ENCODE measurements at places on chromosomes 1 and 21.

- no peak for DNase-seq
Measured at GRCh38 chr21:27269644-27270043, 302.8 kb upstream of the ADAMTS5 start.

DNA sequence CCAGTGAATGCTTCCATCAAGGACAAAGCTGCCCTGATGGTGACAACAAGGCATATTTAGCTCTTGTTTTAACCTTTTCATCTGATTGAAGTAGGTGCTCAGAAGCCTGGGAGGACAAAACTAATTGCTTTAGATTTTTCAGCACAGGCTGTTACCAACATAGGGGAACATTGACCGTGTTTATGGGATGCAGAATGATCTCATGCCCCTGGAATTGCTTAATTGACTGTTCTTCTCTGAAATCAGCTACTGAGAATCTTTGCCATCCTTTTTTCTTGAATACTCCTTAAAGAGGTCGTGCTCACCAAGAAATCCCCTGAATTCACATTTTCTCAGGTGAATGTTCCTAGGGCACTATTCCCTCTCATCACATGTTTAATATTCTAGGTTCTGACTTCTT is 95.9 kb upstream of the CCDC190 start:
- no peak for DNase-seq

DNA sequence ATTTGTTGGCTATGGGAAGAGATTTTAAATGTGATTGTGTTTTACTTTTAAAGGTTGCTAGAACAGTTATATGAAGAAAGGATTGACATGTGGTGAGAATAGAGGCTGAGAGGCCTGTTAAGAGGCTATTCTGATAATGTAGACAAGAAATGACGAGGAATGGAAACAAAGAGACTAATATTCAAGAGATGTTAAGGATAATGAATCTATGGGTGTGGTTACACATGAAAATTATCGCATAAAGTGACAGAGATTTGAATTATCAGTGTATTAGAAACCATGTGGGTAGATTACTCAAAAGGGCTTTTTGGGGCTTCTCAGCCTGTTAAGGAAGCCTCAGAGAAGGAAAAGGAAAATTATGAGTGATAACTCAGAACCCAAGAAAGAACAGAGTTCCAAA is 120.4 kb downstream of the MACF1 start:
- DNase-seq, result no peak

DNA sequence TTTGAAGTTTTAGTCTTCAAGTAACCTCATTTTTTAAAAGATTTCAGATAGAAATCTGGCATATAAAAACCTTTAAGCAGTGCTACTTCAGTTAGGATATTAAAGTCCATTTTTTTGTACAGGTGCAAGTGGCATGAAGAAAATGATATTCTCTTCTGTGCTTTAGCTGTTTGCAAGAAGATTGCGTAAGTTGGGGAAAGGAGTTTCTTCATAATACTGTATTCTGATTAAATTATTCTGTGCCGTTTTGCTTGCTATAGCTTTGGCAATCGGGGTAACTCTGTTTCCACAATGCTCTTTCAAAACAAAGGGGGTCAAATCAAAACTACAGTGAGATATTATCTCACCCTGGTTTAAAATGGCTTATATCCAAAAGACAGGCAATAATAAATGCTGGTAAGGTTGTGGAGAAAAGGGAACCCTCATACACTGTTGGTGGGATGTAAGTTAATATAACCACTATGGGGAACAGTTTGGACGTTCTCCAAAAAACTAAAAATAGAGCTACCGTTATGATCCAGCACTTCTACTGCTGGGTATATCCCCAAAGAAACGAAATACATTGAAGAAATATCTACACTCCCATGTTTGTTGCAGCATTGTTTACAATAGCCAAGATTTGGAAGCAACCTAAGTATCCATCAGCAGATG is 27.1 kb downstream of the MAEL start:
- peak; percentile 49 for DNase-seq

DNA sequence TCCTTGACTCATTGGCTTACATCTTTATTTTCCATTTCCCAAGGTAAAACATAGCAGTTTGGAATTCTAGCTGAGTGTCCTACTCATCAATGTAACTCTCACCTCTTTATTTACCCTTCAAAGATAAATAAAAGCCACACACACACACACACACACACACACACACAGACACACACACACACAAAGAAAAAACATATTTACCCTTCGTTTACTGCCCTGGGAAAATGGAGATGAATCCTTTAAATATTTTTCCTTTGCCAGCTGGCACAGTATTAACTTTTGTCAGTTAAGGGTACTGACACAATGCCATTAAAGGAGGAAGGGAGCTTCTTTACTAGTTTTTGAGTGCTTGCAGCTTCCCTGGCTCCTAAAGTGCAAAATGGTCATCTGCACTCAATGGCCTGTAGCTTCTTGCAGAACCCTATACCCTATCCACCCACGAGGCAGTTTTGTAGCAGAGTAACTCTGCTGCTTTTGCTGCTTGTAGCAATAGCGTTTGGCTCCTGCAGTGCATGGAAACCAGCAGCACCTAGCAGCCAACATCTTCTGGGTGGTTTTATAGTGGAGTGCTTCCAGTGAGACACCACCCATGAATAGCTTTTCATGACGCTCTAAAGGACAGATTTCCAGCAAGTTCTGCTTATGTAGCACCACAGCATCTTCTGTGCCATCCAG is 103.7 kb downstream of the HS2ST1 start:
- no peak for DNase-seq

GRCh38 chr1:233389893-233390292 is 62.4 kb downstream of the MAP3K21 start:
- no peak for DNase-seq

GRCh38 chr1:192887426-192887825 is 78.6 kb downstream of the RGS2 start:
- DNase-seq, result no peak

GRCh38 chr1:160193091-160193819 is 2.9 kb downstream of the CASQ1 start:
- DNase-seq, result peak; percentile 87

Data from inflammatory macrophage (primary cell).